ENCODE measurements at places on chromosomes 3 and 15.

- DNase-seq = no peak
Measured at GRCh38 chr3:172647823-172648222, 63.0 kb downstream of the NCEH1 start.

DNA sequence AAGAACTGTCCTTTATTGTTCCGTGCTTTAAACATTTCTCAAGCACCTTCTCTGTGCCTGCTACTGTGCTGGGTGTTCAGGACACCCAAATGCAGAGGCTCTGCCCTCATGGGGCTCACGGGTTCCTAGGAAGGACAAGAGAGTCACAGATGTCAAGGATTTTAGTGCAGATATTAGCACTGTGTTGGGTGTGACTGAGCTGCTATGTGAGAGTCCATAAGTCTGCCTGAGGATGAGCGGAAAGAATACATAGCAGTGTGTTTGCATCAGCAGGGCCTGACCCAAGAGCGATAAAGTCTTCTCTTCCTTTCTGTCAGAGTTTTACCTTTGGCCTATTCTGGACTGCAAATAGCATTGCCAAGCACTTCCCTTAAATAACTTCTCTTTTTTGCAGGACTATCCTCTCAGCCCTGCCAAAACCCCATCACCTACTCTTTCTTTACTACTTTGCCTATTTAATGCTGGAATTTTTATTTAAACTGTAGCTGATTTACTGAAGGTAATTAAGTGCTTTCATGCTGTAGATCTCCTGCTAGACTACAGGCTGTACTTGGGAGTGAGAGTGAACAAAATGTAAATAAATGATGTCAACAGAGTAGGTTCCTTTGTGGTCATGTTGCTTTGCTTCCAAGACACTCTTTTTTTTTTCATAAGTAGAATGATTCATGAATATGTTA lies 459.4 kb upstream of the TPRG1 start:
- no peak for DNase-seq

DNA sequence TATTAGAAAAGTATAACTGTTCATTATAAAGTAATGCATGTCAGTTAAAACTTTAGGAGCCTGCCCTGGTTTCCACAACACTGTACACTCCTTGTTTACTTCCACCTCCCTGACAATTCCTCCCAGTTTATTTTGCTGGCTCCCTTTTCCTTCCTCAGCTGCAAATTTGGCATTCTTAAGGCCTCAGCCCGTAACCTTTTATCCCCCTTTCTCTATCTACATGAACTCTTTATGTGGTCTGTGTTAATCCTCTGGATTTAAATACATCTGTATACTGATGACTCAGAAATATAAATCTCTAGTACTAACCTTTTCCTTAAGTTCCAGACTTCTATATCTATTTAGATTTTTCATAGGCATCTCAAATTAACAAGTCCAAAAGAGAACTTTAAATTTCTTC lies 143.6 kb downstream of the OTOL1 start:
- DNase-seq = no peak

- DNase-seq = no peak
Measured at GRCh38 chr3:187770224-187770623, 25.0 kb upstream of the BCL6 start.

GRCh38 chr3:194203482-194204041 lies 67.6 kb downstream of the HES1 start:
- DNase-seq = no peak

DNA sequence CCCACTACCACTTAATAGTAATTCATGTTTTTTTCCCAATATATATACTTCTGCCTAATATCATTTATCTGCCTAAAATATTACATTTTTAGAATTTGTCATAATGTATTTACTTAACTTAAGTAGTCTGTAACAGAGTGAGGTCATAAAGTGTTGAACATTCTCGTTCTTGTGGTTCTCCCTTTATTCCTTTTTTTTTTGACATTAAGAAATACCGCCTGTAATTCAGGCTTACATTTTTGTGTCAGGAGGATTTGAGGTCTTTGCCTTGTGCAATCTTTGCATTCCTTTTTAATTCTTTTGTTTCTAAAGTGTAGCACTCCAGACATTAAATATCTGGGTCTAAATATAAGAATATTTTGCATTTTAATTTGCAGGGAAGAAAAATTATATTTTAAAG lies 315.4 kb downstream of the PTPRG start:
- no peak for DNase-seq

GRCh38 chr3:154148541-154148940 lies 27.4 kb downstream of the ARHGEF26 start:
- DNase-seq = no peak

GRCh38 chr15:93185796-93186195 lies 96.8 kb upstream of the RGMA start:
- DNase-seq = no peak

- no peak for DNase-seq
Measured at GRCh38 chr3:136042608-136043221, 77.2 kb downstream of the PPP2R3A start.

GRCh38 chr3:152943645-152944044 lies 108.7 kb downstream of the P2RY1 start:
- no peak for DNase-seq

DNA sequence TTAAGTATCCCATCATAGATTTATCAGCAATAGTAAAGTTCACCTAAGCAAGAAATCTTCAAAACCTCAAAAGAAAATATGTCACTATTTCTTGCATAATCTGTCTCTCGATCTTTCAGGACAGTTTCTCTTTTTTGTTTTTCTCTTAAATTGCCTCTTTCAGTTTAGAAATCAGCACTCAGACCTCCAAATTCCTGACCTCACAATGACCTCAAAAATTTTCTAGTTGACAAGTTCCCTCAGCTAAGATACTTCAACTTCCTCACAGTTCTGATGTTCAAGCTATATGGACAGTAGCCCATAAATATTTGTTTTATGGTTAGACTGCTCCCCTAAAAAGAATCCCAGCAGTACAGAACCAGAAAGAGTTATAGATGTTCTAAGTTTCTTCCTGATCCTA lies 24.1 kb downstream of the SLC24A5 start:
- DNase-seq = no peak

GRCh38 chr3:158991146-158991705 lies 189.4 kb downstream of the MFSD1 start:
- DNase-seq = no peak

DNA sequence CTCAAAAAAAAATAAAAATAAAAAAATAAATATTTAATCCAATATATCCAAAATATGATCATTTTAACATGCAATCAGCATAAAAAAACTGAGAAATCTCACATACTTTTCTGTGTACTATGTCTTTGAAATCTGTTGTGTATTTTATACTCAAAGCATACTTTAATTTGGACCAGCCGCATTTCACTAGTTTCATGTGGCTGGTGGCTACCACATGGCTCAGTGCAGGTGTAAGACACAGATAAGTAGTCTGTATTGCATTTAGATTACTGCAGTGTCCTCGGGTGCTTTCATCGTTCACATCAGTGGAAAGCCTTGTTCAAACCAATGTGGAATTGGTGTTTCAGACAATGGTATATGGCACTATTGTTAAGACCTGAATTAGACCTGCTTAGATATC lies 11.0 kb downstream of the CRTC3 start:
- no peak for DNase-seq

GRCh38 chr15:48976444-48977088 lies 12.8 kb upstream of the SHC4 start:
- no peak for DNase-seq

GRCh38 chr3:177824190-177824786 lies 627.0 kb upstream of the TBL1XR1 start:
- DNase-seq = no peak

DNA sequence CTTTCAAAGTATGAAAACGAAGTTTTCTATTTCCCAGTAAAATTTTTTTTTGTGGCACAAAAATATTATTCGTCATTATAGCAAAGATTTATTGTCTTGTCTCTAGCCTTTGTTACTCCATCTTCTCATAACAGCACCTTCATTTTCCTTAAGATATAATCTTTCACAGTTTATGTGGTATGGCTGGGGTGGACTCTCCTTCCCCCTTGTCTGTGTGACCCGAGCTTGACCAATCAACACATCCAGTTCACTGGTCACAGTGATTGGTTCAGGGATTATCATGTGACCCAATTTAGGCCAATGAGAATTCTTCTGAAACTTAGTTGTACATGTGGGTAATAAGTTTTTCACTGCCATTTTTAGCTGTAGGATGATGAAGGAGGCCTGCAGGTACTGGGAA lies 71.2 kb upstream of the DCBLD2 start:
- DNase-seq = no peak

GRCh38 chr15:41713047-41713446 lies 52.8 kb downstream of the MGA start:
- no peak for DNase-seq

DNA sequence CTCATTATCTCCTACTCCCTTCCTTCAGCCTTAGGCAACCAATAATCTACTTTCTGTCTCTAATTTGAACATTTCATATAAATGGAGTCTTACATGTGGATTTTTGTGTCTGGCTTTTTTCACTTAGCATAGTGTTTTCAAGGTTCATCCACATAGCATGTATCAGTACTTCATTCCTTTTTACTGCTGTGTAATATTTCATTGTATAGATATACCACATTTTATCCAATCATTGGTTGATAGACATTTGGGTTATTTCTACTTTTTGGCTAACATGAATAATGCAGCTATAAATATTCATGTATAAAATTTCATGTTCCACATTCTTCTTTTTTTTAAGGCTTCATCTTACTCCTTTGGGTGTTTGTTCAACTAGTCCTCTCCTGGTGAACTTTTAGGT lies 20.2 kb downstream of the DBR1 start:
- DNase-seq = no peak

DNA sequence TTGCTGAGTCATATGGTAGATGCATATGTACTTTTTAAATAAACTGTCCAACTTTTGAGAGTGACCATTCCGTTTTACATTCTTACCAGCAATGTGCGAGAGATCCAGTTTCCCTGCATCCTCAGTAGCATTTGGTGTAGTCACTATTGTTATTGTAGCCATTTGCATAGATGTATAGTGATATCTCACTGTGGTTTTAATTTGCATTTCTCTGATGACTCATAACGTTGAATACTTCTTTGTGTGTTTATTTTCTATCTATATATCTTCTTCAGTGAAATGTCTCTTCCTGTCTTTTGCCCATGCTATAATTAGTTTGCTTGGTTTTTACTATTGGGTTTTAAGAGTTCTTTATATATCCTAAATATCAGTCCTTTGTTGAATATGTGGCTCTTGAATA lies 255.7 kb upstream of the GRM7 start:
- no peak for DNase-seq

DNA sequence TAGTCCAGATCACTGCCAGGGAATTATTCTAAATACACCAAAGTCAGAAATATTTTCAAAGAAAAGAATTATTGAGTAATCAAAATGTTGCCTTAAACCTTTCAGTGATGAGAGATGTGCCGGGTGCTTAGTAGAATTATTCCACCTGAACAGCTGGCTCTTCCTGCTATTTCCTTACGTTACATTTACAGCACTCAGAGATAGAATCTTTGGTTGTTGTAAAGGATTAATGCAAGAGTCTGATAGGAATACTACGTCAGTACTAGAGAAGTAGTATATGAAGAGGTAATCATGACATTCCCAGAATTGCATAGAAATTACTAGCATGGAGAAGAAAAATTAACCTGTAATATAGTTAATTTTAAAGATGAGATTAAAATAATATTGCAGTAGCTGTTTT lies 50.9 kb upstream of the ZDHHC23 start:
- DNase-seq = no peak

- DNase-seq = no peak
Measured at GRCh38 chr15:76575679-76576078, 239.1 kb downstream of the ISL2 start.

DNA sequence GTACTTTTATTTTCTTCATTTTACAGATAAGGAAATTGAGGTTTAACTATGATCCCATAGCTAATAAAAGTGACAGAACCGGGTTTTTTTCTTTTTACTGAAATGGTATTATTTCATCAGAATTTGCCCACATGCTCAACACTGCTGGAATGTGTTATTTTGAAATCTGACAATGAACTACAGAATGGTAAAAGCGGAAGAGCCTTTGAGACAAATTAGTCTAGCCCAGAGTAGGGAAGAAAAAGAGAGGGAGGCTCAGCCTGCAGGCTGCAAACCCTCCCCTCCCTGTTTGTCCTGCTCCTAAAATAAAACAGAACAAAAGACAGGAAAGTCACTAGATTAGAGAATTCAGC lies 100.3 kb upstream of the LIPC start:
- no peak for DNase-seq

DNA sequence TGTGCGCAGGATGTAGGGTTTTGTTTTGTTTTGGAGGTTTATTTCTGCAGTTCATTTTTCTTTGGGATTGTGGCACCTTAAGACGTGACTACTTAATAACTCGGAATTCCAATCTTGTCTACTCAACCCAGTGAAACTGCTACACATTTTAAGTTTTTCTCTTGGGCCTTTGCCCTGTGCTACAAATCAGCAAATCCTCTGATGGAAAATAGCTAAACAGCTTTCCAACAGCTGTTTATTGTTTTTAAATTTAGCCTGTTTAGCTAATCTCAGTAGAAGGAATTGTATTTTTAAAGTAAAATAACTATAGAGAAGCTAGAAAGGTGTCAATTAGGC lies 48.4 kb downstream of the OPA1 start:
- no peak for DNase-seq

DNA sequence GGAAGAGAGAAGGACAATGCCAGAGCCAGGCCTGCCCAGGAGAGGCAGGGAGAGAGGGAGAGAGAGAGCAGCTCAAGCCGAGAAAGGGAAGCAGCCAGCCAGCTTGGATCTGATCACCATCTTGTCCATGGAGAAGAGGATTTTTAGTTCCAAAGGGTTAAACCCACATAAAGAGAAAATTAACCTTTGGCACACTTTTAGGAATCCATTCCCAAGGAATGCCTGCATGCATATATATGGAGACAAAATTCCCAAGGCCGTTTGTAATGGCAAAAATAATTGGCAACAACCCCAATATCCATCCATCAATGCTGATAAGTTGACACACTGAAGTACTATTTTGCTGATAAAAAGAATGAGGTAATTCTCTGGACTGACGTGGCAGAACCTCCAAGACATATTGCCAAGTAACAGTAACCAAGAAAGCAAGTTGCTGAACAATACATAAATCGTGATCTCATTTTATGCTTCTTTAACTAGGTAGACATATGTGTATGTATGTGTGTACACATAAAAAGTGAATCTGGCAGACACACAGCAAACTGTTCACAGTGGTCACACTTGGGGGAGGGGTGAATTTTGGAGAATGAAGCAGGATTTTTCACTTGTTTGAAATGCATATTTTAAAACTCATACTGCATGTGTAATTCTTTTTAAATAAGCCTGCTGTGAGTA lies 7.5 kb upstream of the STRA6 start:
- no peak for DNase-seq

DNA sequence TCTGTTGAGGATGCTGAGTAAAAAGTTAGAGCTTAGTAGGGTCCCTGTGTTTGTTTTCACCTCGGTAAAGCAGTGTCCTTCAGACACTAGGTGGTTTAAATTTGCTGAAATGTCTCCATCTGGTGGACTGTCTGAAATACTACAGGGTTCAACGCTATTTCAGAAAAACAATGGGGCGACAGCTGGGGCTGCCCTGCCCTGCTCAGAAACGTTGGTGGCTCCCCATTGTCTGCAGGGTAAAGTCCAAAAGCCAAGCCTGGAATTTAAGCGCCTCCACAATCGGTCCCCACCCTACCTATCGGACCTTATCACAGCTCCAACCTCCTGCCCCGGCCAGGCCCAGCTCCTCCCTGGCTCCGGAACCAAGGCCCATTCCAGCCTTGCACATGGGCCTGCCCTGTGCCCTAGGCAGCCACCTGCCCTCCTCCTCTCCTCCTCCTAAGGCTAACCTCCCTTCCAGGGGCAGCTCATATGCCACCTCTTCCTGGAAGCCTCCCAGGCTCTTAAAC lies 4.3 kb upstream of the TSEN2 start:
- DNase-seq = no peak

- no peak for DNase-seq
Measured at GRCh38 chr15:31214864-31215489, 111.7 kb upstream of the KLF13 start.

- no peak for DNase-seq
Measured at GRCh38 chr3:174294616-174295015, 564.5 kb upstream of the NAALADL2 start.
